Midbrain (tissue), 1 donor: ENCODE measurements at places on chromosomes 3 and 15.
A peak's percentile ranks its signal among the peaks of the same experiment; 100 is the strongest.

DNA sequence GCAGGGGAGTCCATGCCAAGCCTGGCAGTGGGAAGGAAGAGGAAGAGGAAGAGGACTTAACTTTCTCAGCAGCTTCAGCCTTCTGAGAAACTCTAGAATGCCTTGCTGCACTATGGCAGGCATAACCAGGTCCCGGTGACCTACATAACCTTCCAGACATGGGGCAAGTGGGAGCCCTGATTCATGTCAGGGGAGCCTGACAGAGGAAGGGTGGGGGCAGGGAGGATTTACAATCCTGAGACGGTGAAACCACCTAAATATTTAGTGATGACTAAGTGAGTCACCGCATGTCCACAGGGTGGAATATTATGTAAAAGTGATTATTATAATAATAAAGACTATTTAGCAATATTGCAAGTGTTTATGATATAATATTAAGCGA, 46.7 kb downstream of the AMOTL2 start:
- DNase-seq: no peak

DNA sequence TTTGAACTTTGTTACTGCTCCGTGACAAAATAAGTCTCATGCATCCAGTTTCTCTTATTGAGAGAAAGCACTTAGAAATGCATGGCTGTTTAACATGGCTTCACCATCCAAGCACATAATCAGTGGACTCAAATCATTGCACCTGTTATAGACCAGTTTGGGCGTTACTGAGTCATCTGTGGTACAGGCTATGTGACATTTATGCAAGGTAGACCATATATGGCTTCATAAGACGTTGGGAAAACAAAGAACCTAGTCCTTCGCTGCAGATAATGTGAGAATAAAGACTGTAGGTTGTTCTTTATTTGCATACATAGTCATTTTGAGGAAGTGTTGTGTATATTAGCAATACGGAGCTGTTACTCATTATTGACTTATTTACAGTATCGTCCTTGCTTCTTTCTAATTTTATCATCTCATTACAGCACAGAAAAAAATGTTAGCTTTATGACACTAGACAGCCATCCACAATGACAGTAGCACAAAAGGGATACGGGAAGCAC, 374.7 kb downstream of the IL5RA start:
- no peak for DNase-seq

DNA sequence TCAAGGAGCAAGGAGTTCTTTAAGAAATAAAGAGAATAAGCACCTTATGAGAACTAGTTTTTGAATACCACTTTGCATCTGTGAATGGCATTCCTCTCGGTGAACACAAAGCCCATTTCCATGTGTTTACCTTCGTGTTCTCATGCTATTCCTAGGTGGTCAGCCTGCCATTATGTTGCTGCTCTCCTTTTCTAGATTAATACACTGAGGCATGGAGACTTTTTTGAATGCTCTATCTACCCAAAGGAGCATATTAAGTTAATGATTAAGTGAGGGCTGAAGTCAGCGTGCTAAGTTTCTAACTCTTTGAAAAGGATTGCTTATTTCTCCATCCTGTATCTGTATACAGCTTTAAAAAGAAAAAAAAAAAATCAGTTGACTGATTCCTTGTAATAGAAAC, 394.5 kb downstream of the MECOM start:
- DNase-seq: no peak

GRCh38 chr3:82259994-82260393, 498.5 kb upstream of the GBE1 start:
- DNase-seq: no peak

DNA sequence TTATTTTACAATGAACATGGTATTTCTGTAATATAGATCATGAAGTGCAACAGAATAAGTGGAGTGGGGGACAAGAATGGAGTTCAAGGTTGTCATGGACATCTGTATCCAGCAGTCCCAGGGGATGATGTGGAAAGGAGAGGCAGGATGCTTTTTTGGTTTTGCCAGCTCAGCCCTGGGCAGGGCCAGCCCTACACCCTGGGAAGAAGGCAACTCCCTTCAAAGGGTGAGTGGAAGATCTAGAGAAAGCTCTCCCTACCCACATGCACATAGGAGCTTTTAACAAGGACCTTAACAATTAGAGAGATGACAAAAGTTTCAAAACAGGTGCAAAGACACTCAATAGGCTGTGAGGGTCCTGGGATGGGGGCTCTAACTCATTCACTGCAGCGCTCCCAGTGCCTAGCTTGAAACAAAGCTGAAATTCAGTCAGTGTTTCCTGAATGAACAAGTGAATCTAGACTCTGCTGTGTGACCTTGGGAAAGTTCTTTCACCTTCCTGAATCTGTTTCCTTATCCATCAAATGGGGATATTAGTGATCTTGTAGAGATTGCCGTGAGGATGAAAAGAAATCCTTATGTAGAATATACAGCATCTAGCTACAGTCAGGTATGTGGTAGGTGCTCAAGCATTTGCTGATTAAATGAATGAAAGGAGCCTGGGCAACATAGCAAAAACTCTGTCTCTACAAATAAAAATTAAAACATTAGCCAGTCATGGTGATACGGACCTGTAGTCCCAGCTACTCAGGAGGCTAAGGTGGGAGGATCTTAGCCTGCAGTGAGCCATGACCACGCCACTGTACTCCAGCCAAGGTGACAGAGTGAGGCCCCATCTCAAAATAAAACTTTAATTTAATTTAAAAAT, 14.3 kb downstream of the BHLHE40 start:
- DNase-seq: no peak

DNA sequence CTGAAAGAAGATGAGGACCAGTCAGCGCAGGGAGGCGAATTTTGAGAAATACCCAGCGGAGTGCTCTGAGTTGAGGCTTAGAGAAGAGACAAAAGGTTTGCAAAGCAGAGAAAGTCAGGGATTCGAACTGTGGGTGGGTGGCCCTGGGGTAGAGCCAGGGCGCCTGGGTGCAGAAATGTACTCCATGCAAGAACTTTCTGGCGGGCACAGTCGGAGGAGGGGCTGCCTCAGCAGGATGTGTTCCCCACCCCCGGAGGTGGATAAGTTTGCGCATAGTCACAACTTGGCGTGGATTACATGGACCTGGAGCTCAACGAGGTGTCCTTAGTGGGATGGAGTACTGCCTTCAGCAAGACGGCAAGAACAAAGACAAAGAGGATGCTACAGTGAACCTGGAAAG, 117.3 kb upstream of the ALDH1A3 start:
- no peak for DNase-seq

DNA sequence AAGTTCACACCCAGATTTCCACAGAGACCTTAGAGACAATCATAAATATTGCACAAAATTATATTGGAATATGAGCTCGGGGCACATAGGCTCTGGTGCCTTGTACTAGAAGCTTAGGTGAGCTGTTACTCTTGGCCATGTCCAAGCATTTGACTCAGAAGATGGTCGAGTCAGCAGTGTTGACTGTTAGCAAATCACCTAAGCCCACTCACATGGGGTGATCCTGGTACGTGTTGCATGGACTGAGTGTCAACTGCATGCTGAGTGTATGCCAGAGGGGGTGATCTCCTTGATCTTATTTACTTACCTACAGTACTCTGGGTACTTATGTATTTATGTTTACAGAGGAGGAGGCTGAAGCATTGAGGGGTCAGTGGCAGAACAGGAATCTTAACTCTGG, 14.0 kb downstream of the SMAD3 start:
- DNase-seq: no peak

GRCh38 chr15:56798639-56799038, 65.3 kb upstream of the ZNF280D start:
- DNase-seq: no peak

DNA sequence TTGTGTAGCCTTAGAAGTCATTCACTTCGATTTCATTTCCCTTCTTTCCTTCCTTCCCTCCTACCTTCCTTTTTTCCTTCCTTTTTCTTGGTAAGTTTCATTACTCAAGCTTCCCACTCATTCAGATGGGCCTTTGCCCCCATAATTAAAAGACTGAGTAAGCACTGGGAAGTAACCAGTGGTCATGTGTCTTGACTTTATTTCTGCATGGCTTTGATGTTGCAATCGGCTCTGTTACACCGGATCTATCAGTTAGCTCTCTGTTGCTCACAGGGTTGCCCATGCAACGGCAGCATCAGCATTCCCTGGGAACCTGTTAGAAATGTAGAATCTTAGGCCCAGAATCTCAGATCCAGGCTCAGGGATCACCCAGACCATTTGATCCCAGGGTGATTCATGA, 25.6 kb upstream of the LARS2 start:
- no peak for DNase-seq

GRCh38 chr3:98402507-98402906, 12.0 kb downstream of the OR5K3 start:
- DNase-seq: no peak

- DNase-seq: no peak
Observed at GRCh38 chr15:92326236-92326635, 67.4 kb upstream of the ST8SIA2 start.

GRCh38 chr3:151866711-151867410, 6.6 kb upstream of the SUCNR1 start:
- no peak for DNase-seq

GRCh38 chr15:91555312-91555711, 298.2 kb upstream of the SLCO3A1 start:
- DNase-seq: no peak

GRCh38 chr3:69914395-69914794, 85.1 kb upstream of the SAMMSON start:
- DNase-seq: no peak

- no peak for DNase-seq
Observed at GRCh38 chr15:27646531-27646930, 452.6 kb downstream of the OCA2 start.

DNA sequence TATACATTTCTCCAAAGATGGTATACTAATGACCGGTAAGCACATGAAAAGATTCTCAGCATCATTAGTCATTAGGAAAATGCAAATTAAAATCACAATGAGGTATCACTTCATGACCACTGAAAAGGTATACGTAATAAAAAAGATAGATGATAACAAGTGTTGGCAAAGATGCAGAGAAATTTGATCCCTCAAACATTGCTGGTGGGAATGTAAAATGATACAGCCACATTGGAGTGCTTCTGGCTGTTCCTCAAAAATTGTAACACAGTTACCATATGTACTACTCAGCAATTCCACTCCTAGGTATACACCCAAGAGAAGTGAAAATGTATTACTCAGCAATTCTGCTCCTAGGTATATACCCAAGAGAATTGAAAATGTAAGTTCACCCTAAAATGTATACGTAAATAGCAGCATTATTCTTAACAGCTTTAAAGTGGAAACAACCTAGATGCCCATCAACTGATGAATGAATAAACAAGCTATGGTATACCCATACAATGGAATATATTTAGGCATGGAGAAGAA, 25.0 kb upstream of the KY start:
- DNase-seq: no peak

DNA sequence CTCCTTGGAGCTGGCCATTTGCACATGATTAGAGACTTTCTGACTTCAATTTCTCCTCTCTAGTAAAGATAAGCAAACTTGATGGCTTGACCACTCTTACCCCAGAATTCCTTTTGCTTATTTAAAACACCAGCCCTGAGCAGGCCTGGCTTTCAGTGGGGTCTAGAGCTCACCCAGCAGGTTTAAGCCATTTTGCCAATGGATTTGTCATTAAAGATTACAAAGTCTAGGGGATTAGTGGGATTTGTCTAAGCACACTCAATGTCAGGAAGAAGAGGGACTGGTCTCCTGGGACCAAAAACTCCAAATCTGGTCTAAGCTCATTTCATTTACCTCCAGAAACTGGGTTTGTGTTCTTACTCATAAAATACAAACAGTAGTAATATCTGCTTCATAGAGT, 57.3 kb upstream of the SNTN start:
- no peak for DNase-seq

- no peak for DNase-seq
Observed at GRCh38 chr3:42994595-42994994, 15.5 kb downstream of the GASK1A start.

DNA sequence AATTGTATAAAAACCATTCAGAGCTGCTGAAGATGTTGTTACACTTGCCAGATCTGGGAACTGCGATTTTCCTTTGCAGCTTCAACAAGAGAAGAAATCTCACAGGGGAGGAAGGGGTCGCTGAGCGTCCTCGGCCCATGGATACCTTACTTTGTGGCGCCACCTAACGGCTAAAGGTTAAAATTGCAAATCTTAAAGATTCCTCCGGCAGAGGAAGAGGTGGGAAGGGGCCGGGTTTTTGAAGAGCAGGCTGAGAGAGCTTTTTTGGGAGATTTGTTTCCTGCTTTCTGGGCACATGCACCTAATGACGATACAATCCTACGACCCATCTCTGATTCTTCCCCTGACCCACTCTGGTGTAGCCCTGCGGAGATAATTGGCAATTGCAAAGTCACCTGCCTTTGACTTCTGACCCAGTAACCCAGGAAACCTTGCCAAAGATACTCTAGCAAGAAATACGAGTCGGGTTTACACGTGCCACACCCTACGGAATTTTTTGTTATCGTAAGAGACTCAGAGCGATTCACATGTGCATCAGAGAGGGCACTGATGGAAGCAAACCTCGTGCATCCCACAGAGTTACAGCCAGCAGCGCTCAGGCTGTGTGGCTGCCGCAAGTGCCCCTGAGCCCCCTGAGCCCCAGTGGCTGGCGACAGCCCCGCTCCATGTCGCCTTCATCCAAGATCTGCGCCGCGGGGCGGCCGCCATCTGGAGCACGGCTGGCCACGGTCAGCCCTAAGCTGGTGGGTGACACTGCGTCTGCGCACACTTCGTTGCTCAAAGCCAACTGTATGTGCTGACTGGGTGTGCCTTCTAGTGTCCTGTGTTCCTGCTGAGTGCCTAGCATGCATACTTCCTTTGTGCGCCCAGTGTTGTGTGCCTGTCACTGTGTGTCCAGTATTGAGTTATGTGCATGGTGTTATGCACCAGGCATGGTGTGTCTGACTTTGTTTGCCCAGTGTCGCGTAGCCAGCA, 55.2 kb upstream of the CHRNA7 start:
- peak; percentile 82 for DNase-seq

DNA sequence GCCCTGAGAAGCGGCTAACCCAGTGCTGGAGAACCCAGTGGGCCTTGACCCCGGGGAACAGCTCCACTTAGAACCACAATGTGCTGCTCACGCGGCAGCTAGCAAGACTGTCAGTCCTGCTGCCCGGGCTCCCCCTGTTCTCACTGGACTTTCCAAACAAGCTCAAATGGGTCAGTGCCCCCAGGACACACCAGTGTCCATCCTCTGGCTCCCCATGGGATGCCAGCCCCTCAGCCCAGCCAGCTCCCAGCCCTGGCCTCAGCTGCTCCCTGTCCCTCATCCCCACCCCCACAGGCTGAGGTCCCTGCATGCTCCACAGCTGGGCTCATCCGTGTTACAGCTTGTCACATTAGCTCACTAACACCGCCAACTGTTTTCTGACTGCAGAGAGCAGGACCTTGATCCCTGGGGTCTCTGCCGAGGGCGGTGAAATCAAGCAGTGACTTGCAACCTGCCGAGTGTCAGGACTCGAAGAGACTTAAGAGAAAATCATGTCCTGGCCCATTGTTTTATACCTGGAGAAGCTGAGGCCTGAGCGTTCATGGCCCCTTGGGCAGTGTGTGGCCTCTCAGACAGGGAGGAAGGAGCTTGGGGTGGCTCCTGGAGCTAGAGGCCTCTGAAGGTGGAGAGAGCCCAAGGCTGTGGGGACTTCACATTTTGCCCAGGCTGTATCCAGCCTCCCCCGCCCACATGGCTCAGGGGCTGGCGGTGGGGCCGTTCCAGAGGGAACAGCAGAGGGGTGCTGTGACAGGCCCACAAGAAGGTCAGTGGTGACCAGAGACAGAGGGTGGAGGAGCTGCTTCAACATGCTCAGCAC, 157.5 kb downstream of the MEGF11 start:
- DNase-seq: no peak
